ENCODE measurements at places on chromosomes 4 and X.
A peak's percentile ranks its signal among the peaks of the same experiment; 100 is the strongest.

GRCh38 chrX:129663171-129663570, 8.4 kb upstream of the APLN start:
- DNase-seq: no peak

DNA sequence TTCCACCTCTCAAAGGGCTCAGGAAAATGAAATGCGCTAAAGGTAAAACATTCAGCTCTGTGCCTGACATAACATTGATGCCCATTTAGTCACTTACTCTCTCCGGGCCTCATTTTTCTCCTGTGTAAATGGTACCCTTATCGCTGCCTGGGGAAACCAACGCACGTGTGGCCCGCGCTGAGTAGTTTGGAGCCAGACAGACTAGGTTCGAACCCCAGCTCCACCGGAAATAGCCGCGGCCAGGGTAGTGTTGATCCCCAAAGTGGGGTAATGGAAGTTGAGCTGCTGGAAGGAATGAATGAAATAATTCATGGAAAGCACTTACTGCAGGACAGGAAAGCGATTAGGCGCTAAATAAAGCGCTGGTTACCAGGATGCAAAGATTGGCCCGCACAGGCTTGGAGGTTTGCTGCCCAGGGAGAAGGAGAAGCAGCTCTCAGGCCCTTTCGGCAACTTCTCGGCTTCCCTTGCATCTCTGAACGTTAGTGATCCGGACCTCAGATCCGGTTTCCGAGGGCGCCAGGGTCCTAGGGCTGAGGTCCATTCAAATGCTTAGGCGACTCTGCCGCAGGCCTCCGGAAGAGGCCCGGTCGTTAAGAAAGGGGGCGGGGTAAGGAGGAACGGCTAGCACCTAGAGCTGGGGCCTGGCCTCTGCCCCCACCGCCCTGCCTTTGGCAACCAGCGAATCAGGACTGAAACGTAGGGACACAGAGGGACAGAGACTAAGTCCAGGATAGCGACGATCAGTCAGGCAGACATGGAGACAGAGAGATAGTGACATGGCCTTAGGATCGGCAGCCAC, 13.3 kb downstream of the NKX3-2 start:
- DNase-seq: peak; percentile 8

DNA sequence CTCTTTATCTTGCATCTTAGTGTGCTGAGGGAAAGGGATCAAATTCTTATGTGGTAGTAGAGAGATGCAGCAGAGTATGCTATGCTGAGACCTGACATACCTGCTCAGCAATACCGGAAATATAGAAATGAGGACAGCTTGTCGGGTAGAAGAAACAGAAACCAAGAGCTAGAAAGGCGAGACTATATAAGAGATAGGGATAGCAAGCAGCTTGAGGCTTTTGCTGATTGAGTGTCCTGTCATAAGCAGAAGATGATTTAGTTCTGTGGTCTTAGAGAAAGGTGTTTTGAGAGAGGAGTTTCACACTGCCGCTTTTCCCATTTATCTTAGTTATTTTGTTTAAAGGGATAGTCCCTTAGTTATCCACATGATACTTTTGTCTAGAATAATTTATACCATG, 31.7 kb downstream of the USP9X start:
- no peak for DNase-seq

GRCh38 chr4:92600638-92601037, 296.9 kb downstream of the GRID2 start:
- DNase-seq: no peak

- peak; percentile 15 for DNase-seq
These were observed 21.8 kb upstream of the CSF2RA start for GRCh38 chrX:1246816-1247215.

DNA sequence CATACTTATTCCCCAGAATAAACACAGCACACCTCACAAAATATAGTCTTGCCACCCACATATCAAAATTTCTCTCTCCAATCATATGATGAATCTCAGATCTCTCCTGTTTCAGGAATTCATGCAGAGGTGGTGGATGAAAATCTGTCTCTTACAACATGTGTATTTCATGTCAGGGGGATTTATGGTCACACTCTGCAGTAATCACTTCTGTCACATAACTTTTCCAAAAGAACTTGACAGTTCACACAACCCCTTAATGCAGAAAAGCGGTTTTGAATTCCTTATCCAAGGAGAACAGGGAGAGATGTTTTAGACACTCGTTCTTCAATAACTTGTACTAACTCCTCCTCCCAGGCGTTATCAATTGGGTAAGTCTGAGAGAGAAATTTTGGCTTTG, 180.5 kb upstream of the ETNPPL start:
- DNase-seq: no peak

DNA sequence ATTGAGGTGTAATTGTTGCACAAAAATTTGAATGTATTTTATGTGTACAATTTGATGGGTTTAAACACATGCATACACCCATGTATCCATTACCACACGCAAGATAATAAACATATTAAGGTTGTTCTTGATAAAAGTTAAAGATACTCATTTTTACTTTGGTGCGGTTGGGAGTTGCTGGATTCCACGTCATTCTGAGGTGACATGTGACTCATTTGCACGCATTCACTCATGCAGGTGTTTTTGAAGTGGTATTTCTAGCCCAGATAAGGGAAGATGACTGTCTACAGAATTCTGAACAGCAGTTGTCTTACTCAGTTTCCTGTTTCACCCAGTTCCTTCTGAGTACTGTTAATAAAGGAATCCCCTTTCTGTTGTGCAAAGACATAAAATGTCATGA, 142.0 kb downstream of the RTL3 start:
- no peak for DNase-seq

DNA sequence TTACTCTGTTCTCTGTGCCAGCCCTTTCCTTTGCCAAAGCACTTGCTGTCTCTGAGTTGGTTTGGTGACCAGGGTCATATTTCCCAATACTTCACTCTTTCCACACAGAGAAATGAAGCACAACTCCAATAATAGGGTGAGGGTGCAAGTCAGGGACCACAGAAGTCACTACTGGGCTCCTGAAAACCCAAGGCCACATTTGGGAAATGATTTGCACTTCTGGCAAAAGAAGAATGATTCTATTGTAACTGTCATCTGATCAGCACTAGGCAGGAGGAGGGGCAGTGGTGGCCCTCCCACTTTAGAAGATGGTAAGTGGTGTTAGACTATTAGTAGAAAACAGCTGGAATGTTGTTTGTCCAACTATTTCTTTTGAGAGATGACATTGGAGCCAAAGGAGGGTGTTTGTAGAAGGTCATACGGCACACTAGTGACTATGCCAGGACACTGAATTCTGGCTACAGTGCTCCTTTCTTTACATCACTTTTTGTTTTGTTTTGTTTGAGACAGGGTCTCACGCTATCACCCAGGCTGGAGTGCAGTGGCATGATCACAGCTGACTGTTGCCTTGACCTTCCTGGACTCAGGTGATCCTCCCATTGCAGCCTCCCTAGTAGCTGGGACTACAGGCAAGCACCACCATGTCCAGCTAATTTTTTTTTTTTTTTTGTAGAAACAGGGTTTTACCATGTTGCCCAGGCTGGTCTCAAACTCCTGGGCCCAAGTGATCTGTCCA, 10.8 kb upstream of the HADH start:
- DNase-seq: no peak

GRCh38 chr4:2598511-2599303, 62.3 kb downstream of the FAM193A start:
- no peak for DNase-seq

- no peak for DNase-seq
These were observed 67.9 kb upstream of the NRK start for GRCh38 chrX:105754286-105754964.

- no peak for DNase-seq
These were observed 159.8 kb downstream of the SLC4A4 start for GRCh38 chr4:71498625-71499024.

DNA sequence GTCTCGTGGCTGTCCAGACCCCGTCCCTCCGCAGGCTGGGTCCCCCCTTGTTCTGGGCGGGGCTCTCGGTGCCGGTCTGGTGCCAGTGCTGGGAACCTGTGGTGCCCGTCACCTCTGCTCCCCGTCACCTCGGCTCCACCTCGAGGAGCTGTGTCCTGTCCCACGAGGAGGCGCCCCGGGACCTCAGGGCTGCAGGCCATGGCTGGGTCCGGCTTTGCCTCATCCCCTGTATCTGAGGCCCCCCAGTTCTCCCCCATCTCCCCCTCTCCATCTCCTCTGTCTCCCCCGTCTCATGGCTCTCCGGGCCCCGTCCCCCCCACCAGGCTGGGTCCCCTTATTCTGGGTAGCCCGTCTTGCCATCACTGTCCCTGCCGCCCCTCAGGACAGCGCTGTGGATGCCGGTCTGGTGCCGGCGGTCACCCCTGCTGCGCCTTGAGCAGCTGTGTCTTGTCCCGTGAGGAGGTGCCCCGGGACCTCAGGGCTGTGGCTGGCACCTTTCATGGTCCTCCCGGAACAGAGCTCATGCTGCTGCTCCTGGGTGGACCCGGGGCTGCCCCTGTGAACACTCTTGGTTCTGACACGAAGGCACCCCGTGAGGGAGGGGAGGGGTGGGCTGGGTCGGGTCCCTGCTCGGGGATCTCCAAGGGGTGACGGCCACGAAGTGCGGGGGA, 13.4 kb upstream of the GTPBP6 start:
- DNase-seq: no peak

DNA sequence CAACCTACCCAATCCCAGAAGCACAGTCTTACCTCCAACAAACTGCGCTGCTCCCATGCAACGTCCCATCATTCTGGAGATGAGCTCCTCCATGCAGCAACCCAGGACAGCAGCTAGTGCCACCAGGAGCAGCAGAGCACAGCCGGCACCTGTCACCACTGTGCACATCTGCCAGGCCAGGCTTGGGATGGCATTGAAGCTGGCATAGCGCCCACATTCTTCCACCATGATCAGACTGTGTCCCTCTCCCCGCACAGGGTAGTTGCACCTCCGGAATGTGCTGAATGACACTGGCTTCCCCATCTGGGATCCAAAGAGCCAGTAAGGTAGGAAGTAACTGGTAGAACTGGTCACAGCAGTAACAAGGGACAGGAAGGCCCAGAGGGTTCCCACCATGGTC, 8.8 kb downstream of the LHFPL1 start:
- no peak for DNase-seq

DNA sequence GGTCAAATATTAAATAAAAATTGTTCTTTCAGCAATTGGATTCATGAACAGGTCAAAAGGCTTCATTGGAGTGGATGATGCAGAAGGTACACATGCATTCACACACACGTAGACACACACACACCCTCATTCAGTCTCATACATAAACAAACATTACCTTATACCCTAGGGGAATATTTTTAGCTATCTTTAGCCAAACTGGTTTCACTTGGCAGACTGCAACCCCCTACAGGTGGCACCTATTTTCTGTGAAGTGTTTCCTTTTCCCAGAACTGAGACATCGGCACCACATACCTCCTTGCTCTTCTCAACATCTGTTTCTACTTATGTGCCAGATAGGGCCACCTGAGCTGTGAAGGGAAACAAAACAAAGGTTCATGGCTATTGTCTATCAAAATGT, 18.5 kb upstream of the KDR start:
- DNase-seq: no peak

GRCh38 chrX:123072686-123073385, 111.2 kb upstream of the GRIA3 start:
- DNase-seq: no peak

GRCh38 chr4:176595257-176595656, 197.5 kb downstream of the VEGFC start:
- no peak for DNase-seq

GRCh38 chrX:1059576-1060561, 152.6 kb downstream of the CRLF2 start:
- no peak for DNase-seq

GRCh38 chrX:134626434-134626833, 31.8 kb downstream of the PLAC1 start:
- DNase-seq: no peak

DNA sequence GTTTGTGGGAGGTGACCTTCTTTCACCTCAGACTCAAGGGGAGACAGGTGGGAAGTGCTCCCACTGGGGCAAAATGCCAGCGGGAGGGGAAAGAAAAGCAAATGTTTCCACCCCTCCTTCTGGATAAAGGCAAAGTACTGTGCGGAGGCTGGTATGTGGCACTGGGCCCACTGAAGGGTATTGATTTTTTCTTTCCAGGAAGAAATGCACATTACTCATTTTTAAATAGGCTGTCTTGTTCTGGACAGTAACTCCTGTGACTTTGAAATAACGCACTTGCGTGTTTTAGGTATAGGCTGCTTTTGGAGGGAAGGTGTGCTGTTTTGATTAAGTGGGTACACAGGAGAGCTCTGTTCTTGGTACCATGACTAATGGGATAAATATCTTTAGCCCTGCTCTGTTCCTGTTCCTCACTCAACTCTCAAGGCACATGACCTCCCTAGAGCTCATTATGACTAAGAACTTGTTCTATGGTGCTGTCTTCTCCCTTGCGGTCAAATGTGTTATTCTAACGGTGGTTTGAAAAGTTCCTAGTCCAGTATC, 40.7 kb upstream of the MBTPS2 start:
- peak; percentile 14 for DNase-seq

- DNase-seq: peak; percentile 48
These were observed 21.8 kb downstream of the SPANXC start for GRCh38 chrX:141220342-141221008.

DNA sequence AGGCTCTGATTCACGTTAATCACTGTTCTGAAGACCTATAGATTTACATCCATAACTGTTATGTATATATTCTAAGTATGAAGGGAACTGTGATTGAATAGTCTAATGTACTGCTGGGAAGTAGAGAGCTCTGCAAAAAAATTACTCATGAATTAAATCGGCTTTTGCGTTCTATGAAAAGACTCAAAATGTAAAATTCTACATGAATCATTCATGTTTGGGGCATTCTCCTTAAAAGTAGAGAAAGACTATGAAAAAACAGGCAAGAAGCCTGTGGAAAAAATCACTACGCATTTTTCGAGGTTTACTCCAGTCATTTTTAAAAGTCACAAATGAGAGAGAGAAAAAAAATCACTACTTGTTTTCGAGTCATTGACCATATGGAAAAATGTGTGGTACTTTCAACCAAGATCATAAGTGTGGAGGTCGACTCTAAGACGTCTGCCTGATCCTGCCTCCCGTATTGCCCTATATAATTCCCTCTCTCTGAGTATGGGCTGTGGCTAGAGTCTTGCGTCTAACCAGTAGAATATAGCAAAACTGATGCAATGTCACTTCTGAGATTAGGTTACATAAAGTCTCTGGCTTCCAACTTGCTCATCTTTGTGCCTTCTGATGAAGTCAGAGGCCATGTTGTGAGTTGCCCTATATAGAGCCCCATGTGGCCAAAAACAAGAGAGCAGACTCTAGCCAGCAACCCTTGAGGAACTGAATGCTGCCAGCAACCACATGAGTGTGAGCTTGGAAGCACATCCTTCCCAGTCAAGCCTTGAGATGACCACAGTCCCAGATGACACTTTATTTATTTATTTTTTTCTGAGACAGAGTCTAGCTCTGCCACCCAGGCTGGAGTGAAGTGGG, 32.1 kb upstream of the VEGFD start:
- DNase-seq: no peak

All from foreskin fibroblast (primary cell).